ENCODE measurements at places on chromosomes 11 and 22.

GRCh38 chr22:26570115-26570514 lies 19.8 kb downstream of the TPST2 start:
- DNase-seq, result no peak

GRCh38 chr11:134385774-134386565 lies 26.1 kb downstream of the B3GAT1 start:
- no peak for DNase-seq

GRCh38 chr11:81829976-81830375 lies 903.7 kb downstream of the FAM181B start:
- no peak for DNase-seq

DNA sequence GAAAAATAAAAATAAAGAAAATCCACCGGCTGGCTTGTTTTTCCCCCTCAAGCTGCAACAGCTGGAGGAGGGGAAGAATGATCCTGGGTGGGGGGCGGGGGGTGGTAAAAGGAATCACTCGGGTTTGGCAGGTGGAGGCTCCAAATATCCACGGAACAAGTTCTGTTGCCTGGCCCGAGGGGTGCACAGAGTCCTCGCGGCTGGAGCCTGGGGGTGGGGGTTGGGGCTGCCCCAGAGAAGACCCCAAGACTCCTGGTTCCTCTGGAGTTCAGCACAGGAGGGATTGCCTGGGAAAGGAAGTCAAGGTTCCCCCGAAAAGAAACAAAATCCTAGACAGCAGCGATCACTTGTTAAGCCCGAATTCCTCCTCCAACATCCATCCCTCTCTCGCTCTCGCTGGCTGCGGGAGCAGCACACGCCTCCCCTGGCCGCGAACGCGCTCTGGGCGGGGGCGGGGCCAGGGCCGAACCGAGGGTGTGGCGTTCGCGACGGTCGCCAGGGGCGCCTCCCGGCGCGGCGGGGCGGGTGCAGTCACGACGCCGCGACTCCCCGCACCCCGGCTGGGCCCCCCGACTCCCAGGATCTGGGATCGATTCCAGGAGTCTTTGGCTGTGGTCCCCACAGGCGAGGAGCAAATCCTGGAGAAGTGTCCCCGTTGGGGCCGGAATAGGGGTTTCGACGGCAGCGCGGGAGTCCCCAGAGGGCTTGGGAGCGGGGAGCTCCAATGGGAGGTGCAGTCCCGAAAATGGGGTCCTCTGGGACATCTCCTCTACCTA lies at the start of gene KCNA4:
Gene KCNA4, minus strand, starts transcription at position 443 of the 776 bp plus-strand sequence. CDS start 4,352 bp downstream, outside the sequence.
- DNase-seq, result no peak

- DNase-seq, result no peak
Observed at GRCh38 chr11:66457826-66458225, 8.9 kb upstream of the PELI3 start.

GRCh38 chr22:21643533-21644357 lies 1.6 kb downstream of the SDF2L1 start:
- DNase-seq, result peak; percentile 6

- DNase-seq, result no peak
Observed at GRCh38 chr22:27580311-27580897, 221.2 kb downstream of the MN1 start.

DNA sequence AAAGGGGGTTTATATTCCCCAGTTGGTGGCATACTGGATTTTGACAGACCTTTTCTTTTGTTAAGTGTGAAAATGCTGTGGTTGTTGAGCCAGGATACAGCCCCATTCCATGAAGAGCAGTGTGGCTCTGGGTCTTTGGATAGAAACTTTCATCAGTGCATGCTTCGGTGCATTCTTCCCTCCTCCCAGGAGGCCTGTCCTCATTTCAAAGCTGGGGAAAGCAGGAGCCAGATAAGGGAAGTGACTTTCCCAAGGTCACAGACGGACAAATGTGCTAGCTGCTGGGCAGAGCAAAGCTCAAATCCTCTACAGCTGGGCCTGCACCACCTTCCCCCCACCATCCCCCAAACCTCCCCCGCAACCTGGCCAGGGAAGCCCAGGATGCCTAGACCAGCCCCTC lies 184.5 kb upstream of the NTM start:
- DNase-seq, result no peak

DNA sequence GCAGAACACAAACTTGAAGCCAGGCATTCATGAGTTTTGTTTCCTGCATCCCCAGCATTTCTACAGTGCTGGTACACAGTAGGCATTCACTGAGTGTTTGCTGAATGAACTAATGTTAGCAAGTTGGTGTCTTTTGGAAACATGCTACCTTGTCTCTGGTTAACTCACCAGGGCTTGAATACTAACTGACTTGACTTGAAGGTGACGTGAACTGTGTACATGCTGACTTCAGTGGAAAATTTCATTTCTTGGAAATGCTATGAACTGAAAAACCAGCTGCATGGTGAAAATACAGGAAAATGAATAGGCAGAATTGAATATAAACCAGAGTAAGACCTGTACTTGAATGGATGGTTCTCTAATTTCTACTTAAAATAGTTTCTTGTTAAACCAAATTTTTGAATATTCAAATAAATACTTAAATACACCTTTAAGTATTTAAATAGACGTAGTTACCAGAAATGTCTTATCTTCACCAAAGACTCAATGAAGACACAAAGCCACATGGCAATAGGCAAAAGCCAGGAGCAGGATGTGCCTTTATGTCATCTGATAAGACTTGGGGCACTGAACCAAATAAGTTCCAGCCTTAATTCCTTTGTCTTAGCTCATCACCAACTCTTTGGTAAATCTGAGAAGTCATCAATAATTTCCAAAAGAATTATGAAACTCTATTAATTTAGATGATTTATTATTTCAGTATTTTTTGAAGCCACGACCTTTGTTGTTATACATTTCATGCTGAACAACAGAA lies 39.7 kb upstream of the POU2AF2 start:
- no peak for DNase-seq

DNA sequence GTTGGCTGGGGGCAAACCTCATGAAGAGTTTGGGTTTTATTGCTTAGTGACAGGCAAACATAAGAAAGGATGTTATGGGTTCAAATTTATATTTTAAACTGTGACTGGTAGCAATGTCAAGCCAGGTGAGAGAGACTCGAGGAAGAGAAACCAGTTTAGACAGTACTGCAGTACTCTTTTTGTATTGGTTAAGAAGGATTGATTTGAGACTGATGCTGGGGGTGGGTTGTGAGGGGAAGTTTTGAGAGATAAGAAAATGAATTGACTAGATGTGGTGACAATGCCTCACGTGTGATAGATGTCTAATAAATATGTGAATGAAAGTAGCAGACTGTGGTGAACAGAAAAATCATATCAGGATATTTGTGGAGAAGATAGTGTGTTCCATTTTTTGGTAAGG lies 142.4 kb downstream of the DDX10 start:
- DNase-seq, result no peak

GRCh38 chr22:45968003-45968650 lies 8.8 kb downstream of the WNT7B start:
- DNase-seq, result no peak

DNA sequence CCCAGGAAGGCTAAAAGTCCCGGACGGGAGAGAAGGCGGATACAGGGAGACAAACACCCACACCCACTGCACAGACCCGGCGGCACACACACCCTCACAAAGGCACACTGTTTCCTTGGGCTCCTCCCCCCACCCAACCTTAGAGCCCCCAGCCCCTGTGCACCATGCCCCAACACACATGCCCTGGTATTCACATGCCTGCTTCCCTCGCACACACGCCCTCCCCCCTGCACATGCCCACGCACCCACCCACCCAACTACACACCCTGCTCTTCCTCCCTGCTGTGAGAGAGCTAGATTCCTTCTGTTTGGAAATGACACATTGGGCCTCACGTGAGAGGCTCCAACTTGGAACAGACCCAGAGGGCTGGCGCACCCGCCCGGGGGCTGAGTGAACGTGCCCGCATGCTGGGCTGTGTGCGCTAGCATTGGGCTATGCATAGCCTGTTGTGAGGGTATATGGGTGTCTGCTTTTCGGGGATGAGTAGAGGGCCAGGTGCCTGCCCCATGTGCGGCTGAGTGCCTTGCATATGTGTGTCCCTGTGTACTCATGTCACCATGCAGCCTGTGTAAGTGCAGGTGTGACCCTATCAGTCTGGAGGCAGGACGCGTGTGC lies 518 bp upstream of the CHRM1 start:
- no peak for DNase-seq

- DNase-seq, result no peak
Observed at GRCh38 chr11:92642177-92642931, 327.1 kb upstream of the MTNR1B start.

DNA sequence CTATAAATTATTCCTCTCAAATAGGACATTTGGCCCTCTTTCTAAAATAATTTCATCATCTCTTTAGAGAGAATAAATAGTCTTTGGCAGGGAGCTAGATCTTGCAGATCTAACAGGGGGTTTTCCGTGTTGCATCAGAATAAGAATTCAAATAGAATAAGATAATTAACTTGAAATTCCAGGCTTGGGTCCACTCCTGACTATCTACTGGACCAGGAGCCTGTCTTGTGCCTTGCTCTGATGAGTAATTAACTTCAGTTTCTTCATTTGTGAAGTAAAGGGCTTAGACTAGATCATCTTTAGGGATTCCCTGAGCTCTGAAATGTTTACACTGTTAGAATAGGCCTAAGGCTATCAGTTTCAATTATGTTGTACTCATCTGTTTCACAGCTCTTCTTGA lies 23.5 kb upstream of the TMEM123 start:
- no peak for DNase-seq

DNA sequence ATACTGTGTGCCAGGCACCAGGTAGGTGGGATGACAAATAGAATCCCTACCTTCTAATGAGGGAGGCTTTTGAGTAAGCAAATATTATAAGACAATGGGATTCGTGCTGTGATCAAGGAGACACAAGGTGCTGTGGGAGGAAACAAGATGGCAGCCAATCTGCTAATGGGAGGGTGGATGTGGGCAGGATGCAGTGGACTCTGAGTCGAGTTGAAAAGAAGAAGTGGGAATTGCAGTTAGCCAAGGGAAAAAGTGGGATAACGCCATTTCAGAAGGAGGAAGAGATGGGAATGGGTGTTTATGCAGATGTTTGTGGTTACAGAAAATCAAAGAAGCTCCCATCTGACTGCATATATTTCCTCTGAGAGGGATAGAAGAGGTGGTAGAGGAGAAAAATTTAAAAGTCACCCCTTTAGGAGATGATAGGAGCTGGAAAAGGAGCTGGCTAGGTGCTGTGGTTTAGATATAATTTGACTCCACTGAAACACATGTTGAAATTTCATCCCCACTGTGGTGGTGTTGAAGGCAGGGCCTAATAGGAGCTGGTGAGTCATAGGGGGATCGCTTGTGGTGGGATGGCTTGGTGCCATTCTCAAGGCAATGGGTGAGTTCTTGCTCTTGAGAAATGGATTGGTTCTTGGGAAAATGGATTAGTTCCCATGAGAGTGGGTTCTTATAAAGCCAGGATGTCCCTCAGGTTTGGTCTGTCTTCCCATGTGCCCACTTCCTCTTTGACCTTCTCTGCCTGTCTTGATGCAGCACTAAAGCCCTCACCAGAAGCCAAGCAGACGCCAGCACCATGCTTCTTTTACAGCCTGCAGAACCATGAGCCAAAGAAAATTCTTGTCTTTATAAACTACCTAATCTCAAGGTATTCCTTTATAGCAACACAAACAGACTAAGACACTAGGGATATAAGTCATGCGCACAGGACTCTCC lies 30.0 kb upstream of the POU2AF1 start:
- no peak for DNase-seq

DNA sequence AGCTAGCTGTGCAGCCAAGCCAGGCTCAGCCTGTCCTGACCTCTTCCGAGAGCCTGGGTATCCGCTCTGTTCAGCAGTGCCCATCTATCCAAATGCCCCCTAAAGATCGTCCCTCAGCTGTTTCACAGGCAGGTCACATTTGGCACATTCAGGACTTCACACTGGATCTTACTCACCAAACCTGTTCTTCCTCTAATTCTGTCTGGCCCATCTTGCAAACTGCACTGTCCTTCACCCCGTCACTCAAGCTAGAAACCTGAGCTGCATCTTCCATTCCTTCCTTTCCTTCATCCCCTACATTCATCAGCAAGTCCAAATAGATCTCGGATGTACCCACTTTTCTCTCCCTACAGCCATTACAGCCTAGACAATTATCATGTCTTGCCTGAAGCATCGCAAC lies 60.7 kb upstream of the CSNK2A3 start:
- no peak for DNase-seq

DNA sequence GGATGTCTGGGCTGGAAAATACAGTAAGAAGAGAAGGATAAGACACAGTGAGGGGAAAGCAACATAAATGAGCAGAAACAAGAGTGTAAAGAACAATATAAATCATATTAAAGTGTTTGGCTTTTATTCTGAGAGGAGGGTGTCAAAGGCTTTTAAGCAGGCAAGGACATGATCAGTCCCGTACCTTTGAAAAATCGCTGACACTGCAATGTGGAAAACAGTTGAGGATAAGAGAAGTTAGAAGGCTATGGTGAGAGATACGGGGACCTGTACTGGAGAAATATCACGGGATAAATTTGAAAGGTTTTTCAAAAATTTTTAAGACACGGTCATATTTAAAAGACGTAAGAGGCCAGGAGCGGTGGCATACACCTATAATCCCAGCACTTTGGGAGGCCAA lies 30.3 kb downstream of the CDON start:
- DNase-seq, result no peak

- DNase-seq, result no peak
Observed at GRCh38 chr11:130671801-130672700, 223.6 kb downstream of the ADAMTS15 start.

DNA sequence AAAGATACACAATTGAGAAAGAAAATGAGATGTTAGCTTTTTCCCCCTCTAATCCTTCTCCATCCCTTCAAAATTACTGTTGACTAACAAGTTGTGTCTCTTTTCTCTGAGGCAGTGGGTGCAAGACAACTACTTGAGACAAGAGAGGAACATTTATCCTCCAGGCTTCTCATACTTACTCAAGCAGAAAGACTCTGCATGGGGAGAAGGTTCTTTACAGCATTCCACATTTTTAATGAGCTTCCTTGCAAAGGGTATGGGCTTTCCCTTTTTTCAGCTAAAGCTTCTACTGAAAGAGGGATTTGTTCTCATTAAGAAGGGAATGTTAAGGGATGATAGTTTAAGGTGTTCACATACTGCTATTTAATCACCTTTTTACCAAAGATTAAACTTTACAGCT lies 47.8 kb downstream of the PAX6 start:
- DNase-seq, result no peak

DNA sequence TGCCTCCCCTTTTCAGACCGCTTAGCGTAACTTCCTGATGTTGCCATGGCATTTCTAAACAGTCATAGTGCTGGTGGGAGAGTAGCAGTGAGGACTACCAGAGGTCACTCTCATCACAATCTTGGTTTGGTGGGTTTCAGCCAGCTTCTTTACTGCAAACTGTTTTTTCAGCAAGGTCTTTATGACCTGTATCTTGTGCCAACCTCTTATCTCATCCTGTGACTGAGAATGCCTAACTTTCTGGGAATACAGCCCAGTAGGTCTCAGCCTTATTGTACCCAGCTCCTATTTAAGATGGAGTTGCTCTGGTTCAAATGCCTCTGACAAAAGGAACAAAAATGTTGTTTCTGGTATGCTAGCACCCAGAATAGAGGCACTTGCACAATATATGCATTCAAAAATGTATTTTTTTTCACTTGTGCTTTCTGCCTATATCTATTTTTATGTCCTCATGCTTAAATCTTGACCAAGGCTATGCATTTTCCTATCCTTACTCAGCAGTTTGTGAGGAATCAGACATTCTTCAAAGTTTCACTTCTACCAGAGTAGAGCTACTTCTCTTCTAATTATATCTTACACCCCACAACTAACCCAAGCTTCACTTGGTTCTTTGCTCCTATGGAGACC lies 16.1 kb upstream of the OR51M1 start:
- no peak for DNase-seq
